ENCODE measurements at places on chromosomes 11 and 22.

GRCh38 chr22:30033901-30034300 is 46.4 kb upstream of the HORMAD2 start:
- no peak for DNase-seq

DNA sequence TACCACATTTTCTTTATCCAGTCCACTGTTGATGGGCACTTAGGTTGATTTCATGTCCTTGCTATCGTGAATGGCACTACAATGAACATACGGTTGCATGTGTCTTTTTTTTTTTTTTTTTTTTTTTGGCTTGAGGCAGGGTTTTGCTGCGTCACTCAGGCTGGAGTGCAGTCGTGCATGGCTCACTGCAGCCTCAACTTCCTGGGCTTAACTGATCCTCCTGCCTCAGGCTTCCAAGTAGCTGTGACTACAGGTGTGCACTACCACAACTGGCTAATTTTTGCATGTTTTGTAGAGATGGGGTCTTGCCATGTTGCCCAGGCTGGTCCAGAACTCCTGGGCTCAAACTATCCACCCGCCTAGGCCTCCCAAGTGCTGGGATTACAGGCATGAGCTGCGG is 1.5 kb upstream of the CCDC90B start:
- DNase-seq, result no peak

DNA sequence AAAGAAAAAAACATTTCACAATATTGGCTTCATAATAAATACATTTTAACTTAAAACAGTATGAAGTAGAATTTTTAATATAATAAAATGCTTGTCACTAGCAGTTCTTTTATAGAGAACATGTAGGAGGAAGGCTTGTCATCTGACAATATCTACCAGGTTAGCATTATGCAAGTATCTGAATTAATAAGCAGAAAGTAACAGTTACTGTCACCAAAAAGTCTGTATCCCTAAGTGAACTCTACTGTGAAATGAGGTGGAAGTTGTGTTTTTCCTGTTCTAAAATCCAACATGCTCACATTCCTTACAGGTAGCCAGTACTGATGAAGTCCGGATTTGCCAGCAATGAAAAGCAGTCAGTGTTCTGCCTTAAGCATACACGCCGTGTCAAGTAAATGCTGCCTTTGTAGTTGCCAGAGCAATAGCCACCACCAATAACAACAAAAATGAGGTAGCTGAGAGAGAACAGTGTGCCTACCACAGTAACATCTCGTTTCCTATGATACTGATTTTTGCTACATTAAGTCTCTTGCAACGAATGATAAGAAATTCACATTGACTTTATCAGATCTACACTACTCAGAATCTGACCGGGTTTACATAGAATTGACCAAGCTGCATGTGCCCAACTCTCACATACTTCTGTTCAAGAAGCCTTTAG is 95.5 kb downstream of the SIK3 start:
- DNase-seq, result no peak

DNA sequence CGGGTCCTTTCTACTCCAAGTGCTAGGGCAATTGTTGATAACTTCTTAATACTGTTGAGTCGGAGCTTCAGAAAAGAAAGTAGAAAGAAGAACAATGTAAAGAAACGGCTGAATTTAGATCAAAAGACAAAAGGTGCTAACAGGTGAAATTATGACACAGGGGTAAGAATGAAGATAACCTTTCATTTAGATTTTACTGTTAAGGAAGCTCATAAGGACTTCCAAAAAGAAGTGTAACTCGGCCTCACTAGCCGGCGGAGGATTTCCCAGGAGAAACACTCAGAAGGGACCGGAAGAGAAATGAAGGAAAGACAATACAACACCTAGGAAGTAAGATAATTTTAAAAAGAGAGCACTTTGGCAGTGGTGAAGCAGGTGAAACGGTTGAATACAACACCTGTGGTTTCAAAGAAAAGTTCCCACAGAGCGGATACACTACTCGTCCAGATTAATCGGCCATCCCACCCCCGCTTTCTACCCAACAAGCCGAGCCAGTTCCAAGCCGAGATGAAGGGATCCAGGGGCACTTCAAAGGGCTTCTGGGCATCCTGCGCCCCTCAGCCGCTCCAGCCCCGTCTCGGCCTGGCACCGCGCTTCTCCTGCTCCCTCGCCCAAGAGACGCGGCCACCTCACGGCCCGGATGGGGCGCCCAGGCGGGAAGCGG is 737 bp downstream of the PPP2R1B start:
- DNase-seq, result no peak

- no peak for DNase-seq
These were observed 837 bp upstream of the BID start for GRCh38 chr22:17774926-17775685.

GRCh38 chr11:74310857-74311256 is 583 bp downstream of the P4HA3 start:
- DNase-seq, result no peak

- DNase-seq, result no peak
These were observed 19.3 kb downstream of the STARD10 start for GRCh38 chr11:72774499-72774898.

DNA sequence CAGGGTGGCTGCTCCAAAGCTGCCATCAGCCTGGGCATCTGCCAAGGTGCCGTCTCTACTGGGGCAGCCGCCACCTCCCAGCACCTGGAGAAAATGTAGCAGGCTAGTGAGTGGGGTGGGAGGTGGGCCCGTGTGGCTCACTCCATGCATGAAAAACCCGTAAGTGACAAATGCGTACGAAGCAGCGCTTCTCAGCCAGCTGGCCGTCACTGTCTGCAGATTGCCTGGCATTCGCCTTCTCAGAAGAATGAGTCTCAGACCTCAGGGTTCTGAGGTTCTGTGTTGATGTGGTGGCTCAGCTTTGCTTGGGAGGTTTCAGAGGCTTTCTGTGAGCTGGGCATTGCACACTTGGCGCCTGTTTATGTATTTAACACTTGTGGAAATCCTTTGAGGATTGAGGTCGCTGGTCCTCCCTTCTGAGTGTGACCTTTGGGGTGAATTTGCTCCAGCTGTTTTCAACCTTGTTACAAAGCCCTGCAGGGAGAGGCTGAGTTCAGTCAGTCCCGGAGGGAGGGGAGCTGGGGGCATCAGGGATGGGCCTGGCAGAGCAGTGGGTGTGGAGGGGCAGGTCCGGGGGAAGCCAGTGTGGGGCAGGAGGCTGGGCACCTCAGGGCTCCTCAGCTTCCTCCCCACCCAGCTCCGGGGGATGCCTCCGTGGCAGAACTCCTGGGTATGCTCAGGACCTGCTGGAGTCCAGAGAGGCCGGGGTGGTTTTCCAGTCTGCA is 977.0 kb downstream of the TBC1D22A start:
- DNase-seq, result no peak
